ENCODE measurements at places on chromosomes 7 and 10. TPM values are rescaled to one million over a fixed set of nuclear protein-coding genes. Genes with fewer than 3 reads are reported as not detected.

HTRA1 gene
- total RNA-seq, result not detected

MOGAT3 gene
- not detected for total RNA-seq

DNA sequence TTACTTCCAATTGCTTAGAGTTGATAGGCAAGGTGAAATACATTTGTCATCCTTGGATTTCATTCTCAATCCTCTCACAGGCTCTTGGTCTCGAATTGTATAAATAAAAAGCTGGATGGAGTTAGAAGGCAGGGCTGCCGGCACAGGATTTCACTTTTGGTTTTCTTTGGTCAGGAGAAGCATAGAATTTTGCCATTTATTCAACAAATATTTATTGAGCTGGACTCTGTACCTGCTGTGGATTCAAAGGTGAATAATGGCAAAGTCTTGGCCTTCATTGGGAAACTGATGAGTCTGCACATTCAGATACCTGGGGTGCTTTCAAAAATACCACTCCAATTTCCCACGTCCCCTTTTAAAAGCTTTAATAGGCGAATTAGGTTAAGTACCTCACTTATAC, 49.7 kb downstream of the PDK4 start:
- DNase-seq, result no peak

DNA sequence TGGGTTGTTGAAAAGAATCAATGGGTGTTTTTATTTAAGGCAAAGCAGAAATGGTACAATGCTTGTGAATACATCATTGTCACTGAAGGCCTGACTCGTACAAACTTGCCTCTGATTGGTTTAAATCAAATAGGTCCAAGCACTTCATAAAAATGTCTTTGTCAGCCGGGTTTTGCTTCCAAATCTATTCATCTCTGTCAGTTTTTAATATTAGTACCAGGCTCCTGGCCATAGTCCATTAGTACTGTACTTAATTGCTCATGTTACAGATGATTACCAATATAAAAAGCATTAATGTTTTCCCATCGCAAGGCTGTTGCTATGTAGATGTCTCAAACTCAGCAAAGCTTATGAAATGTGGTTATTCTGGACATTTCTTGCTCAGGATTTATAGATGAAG, 171.9 kb downstream of the ARID5B start:
- no peak for DNase-seq

- DNase-seq, result peak; percentile 13
Observed at GRCh38 chr10:15084502-15084922, 4.1 kb downstream of the ACBD7 start.

- no peak for DNase-seq
Observed at GRCh38 chr10:65430979-65431378, 1494.9 kb upstream of the LRRTM3 start.
